ENCODE measurements at places on chromosomes 7 and 10.
A peak's percentile ranks its signal among the peaks of the same experiment; 100 is the strongest.

DNA sequence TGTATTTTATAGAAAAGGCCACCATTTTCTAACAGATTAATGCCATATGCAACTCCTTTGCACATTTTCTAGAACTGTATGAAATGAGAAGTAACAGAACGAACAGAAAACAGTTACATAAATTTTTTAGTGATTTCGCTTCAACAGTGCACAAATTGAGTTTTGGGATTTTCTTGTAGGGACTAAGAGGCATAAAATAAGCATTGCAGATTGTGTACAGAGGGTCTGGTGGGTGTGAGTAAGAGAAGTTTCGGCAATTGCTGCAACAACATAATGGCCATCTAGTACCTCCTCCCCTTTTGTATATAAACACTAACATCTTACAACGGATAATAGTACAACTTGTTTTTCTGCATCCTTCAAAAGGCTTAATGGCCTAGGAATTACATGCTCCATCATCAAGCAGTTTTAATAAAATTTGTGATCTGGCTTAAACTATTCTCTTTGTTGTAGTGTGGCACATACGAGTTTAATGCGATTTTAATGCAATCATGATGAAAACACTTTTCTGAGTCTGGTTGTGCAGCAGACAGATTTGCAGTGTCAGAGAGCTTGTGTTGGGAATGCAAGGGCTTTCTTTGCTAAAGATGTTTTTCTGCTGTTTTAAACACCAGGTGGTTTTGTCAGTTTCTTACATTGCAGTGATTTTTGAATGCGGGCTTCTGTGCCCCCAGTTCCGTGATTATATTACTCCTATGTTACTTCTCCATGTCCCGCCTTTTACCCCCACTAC, 2.9 kb downstream of the GLCCI1 start:
- no peak for DNase-seq

DNA sequence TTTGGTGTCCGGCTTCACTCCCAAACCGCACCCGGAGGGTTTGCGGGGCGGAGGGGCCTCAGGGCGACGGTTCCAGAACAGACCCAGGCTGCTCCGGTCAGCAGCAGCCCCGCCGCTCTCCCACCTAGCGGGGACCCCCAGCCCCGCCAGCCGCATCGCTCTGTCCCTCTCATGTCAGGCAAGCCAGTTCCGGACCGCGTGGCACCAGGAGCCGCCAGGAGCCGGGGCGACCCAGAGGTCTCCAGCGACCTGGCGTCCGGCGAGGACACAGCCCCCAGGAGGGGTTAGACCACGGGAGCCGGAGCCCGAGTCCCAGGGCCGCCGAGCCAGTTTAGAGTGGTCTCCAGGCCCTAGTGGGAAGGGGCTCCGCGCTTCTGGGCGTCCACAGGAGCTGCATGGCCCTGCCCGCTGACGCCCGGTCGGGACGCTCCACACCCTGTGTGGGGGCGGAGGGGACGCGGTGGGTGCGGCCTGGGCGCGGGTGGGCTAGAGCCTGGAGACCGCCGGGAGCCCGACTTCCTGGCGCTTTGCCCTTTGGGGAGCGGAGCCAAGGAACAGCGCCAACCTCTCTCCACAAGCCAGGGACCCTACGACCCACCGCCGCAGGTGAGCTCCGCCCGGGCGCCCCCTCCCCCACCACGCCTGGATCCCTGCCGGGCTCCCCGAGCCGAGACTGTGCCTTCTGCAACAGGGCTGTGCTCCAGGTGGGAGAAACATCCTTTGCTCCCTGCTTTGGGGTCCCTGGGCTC, 43.4 kb downstream of the ZNF117 start:
- no peak for DNase-seq

DNA sequence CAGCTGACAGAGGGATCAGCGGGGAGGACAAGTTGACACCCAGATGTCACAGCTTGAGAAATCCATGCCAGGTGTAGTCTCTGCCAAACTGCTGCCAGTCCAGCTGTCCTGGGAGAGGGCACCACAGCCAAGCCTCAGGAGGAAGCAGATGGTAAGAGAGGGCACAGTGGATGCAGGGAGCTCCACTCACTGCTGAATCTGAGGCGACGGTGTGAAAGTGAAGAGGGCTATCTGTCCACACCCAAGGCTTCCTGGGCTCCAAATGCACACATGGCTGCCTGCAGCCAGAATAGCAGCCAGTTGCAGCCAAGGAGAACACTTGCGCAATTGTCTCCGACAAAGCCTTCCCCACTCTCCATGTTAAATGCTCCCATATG, 502.4 kb downstream of the GRID1 start:
- no peak for DNase-seq

GRCh38 chr10:114525368-114525949, 121.2 kb upstream of the AFAP1L2 start:
- no peak for DNase-seq

DNA sequence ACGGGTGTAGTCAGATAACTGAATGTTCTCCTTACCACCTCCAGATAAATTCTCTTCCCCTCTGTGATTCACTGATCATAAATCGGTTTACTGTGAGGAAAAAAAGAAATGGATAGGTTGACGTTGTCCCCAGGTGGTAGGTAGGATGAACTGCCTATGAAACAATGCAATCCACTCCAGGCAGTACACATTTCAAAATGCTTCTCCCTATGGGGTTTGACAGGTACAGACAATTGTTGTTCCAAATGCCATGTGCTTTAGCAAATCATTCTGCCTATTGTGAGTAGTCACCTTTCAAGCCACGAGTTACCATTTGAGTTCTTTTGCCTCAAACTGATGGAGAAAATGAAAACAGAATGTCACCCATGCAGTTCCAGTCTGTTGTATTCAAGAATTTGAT, 21.8 kb downstream of the VIM start:
- DNase-seq, result no peak

DNA sequence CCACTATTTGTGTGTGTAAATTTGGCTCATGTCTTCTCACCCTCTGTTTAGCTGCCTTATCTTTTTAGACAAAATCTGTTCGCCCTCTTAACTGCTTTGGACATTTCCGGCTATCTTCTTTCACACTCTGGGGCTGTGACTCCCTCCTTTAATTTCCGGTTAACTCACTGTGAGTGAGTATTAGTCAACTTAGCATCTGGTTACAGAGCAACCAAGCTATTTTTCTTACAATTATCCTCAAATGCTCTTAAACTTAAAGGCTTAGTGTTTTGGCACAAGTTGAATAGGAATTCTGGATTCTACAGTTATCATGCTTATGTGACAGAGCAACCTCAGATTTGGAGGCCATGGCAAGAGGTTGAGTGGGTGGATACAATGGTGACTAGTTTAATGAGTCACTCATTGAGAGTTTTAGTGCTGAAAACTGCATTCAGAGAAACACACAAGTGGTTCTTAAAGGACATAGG, 177.6 kb upstream of the SEMA3A start:
- peak; percentile 86 for DNase-seq

- no peak for DNase-seq
Observed at GRCh38 chr7:135189961-135190360, 19.5 kb upstream of the CYREN start.

DNA sequence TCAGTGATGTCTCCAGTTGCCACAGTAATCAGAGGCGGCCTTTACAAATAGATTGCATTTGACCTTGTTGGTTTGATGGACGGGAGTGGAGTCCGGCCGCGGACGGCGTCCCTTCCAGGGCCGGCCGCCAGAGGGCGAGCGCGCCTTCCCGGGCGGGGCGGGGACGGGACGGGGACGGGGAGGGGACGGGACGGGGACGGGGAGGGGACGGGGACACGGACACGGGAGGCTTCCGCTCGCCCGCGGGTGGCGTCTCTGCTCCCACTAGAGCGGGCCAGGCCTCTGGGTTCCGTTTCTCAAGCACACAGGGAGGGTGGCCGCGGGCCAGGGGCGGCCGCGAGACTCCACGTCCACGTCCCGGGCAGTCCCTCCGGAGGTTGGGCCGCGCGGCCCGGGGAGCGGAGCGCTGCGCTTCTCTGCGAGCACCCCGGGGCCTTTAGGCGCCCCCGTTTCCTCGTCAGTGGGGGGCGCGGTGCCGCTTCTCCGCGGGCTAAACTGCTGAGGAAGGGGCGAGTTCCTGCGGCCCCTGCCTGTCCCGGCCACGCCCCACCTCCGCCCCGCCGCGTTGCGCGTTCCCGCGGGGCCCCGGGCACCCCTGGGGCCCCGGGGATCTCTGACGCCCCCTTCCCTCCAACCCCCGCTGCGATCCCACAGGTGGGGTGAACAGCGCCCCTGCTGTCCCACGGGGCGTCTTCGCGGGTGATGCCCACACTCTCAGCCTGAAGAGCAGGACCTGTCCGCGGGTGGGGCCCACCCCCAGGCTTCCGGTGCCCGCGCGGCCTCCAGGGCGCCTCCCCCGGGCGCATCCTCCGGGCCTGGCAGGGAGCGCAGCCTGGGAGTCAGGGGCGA, 84.2 kb upstream of the MKI67 start:
- no peak for DNase-seq

- DNase-seq, result no peak
Observed at GRCh38 chr7:1446620-1447032, 12.6 kb downstream of the MICALL2 start.

DNA sequence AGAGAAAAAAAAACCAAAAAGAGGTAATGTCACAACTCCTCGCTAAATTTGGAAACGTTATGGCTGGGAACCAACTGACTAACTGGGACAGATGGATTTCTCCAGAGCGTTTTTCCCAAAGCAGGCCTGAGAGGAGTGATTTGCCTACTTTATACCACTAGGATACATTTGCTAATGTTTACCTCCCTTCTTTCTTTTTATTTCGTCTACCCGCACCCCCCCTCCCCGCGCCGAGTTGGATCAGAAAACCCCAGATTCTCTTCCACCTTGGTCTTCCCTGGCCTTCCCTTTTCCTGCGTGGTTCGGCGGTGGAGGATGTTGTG, 7.2 kb downstream of the CPA2 start:
- no peak for DNase-seq

DNA sequence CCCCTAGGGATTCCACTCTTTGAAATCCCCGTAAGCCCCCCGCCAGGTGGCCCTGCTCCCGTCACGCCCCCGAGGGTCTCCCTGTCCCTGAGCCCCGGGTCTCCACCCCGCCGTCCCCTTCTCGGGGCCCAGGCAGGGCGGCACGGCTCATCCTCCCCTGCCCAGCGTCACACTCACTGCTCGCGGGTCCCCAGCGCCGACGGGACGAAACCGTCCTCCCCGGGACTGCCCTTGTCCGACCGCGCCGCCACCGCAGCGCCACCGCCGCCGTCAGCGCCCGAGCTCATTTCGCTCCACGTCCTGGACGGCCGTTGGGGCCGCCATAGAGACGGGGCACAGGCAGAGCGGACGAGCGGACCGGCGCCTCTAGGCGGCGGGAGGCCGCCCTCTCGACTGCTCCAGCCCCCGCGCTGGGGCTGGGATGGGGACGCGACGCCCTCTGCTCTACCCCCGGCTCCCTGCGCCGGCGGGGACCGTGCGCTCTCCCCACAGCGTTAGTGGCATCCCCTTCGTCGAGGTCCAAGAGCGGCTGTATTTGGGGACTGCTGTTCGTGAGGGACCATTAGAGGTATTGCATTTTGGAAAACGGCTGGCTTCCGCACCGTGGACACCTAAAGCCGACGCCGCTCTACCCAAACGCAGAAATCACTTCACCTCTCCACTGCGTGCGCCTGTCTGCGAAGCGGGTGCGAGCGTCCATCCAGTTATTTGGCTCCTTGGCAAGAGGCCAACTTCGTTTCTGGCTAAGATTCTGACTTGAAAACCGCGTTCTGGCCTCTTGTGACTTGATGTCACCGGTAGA, at the start of gene EEF1AKMT2:
TSS of gene EEF1AKMT2 (minus strand) at position 341 of the 802 bp plus-strand sequence. CDS start at position 287, 54 bp downstream.
- DNase-seq, result peak; percentile 22

- no peak for DNase-seq
Observed at GRCh38 chr7:65988084-65988483, 6.1 kb upstream of the GUSB start.

- DNase-seq, result no peak
Observed at GRCh38 chr10:109912335-109913281, 10.7 kb downstream of the XPNPEP1 start.

DNA sequence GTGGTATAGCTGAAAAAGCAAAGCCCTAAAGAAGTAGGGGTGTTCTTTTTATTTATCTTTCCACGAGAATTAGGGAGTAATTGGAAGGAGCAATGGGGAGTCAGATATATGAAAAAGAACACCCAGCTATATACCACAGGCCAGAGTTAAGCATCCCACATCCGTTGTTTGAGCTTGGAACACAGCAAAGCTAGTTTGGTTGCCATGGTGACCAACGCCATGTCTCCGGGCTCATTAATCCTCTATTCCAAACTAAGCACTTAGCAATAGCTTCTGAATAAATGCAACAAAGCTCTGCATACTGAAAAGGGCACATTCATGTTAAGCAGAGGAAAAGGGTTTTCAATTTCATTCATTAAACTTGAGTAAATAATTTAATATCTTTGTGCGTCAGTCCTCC, 23.5 kb downstream of the ASB4 start:
- no peak for DNase-seq

- DNase-seq, result no peak
Observed at GRCh38 chr10:11469575-11470391, 141.7 kb downstream of the USP6NL start.

DNA sequence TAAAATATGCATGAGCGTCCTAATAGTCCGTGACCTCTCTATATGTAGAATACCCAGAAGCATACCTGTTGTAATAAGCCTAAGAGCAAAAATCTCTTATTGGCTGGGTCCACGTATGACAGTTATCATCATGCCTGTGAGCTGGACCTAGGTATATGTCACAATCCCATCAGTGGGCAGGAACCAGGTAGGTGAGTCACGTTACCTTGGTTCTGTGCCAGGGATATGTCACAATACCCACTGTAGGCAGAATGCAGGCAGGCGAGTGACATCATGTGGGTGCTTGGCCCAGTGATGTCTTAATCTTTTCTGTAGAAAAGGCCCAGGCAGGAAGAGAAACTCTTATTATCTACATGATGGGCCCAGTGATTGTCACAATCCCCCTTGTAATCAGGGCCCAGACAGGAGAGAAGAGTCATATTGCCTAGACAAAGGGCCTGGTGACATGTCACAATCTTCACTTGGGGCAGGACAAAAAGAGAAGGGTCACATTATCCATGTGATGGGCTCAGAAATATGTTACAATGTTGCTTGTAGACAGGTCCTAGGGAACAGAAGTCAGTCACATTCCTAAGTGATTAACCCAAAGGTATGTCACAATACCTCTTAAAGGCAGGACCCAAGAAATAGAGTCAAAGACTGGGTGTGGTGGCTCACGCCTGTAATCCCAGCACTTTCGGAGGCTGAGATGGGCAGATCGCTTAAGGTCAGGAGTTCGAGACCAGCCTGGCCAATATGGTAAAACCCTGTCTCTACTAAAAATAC, 12.9 kb upstream of the ZNF736 start:
- no peak for DNase-seq

DNA sequence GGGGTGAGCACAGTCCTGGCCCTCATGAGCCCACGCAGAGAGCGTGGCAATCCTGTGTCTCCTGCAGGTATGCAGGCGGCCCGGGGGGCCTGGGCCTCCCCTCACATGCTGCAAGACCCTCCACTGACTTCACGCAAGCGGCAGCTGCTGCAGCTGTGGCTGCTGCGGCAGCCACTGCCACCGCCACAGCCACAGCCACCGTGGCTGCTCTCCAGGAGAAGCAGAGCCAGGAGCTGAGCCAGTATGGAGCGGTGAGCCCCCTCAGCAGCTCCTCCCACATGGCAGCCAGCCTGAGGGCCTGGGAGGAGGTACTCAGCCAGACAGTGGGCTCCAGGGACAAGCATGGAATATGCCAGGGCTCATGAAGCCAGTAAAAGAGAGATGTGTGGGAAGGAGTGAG, 8.7 kb downstream of the ZMIZ2 start:
- DNase-seq, result no peak
